Fibroblast of lung (primary cell): ENCODE measurements at places on chromosomes 2 and 18.

DNA sequence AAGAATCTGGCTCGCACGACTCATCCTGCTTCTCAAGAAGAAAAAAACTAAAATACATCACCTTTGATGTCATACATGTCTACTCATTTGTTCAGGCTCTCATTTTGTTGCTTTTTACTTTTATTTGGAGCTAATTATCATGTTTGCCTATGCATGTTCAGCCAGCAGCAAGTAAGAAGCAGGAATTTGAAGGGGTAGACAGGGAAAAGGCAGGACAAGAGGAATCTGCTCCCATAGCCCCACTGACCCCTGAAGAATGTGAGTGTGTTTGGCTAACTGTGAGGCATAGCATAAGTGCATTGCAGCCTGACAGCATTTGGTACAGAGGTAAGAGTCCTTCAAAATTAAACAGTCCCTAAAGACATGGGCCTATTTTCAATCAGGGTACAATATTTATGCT, 72.7 kb downstream of the NYAP2 start:
- peak; percentile 37 for DNase-seq

DNA sequence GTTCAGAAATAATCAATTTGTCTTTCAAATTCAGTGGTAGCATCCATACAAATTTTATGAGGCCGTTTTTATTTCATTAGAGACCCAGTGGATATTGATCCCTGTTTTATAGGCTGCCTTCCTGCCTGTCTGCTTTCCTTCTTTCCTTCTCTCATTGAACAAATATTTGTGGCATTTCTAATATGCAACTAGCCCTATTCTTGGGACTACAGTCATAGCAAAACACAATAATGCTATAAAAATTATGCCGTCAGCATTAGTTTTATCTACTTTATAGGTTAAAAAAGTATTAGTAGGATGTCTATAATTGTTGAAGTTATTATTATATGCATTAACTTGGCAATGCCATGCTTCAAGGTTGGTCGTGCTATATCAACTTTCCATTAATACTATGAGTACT, 2037.8 kb upstream of the LRRTM1 start:
- DNase-seq, result no peak

DNA sequence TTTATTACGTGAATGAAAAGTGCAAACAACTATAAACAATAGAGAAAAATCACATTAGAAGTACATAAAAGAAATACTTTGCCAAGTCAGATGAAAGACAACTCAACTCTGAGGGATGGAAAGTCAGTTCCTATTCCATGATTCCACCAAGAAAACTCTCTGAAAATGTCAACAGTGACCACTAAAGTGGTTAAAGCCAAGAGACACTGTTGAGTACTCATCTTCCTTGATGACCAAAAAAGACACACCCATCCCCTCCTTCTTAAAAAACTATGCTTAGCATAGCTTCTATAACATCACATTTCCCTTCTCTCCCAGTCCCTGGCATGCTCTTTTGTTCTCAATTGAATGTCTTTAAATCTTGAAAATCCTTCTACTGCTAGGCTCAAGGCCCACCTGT, 160.0 kb downstream of the TCF4 start:
- no peak for DNase-seq

- no peak for DNase-seq
Measured at GRCh38 chr2:186339716-186340115, 146.3 kb upstream of the ZC3H15 start.

DNA sequence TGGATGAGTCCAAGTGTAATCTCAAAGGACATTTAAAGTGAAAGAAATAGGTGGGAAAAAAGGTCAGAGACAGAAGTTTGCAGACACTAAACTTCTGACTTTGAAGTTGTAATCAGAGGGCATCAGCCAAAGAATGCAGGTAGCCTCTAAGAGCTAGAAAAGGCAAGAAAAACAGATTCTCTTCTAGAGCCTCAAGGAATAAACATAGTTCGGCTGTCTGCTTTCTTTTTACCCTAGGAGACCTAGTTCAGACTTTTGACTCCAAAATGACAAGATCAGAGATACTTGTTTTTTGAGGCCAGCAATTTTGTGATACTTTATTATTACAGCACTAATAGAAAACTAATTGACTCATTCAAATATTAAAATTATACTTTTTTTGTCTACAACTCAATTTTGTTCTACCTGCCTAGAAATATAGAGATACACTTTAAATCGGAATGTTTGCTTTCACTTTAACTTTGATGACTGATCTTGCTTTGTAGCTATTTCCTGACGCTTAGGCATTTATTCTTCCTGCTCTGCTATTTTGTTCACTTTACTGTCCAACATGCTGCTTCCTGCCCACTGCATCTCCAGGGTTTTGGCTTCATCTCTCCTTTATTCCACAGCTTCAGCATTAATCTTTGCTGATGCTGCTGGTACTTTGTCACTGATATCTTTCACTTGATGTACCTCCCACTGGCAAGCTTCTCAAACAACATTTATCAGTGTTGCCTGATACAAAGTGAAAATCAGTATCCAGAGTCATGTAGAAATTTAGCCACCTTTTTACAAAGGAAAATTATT, 272.5 kb downstream of the DSEL start:
- peak; percentile 28 for DNase-seq

GRCh38 chr2:207437524-207438143, 92.1 kb upstream of the CREB1 start:
- DNase-seq, result no peak
